Dermis microvascular lymphatic vessel endothelial cell (primary cell): ENCODE measurements at places on chromosomes 6 and 20. TPM values are rescaled to one million over a fixed set of nuclear protein-coding genes. Genes with fewer than 3 reads are reported as not detected.

WFDC12 gene
- not detected in 2 replicates for total RNA-seq

TRIM15 gene
- not detected in 2 replicates for total RNA-seq

BACH2 gene
- 1.5 and 4.3 TPM in 2 replicates for total RNA-seq

OR2J3 gene
- not detected in 2 replicates for total RNA-seq

PDYN gene
- not detected in 2 replicates for total RNA-seq

ECT2L gene
- under 0.01 TPM in 1 of 2 replicates, not detected in the other for total RNA-seq

RSPO3 gene
- not detected in 2 replicates for total RNA-seq

ENPP4 gene
- total RNA-seq, result 1.4 TPM in 2 replicates

ADGRB3 gene
- total RNA-seq, result not detected in 2 replicates

C6orf52 gene
- total RNA-seq, result 0.25 and 0.77 TPM in 2 replicates

TREM1 gene
- 0.13 TPM in 1 of 2 replicates, not detected in the other for total RNA-seq

VGLL2 gene
- total RNA-seq, result not detected in 2 replicates

AARS2 gene
- 10.7 and 12.6 TPM in 2 replicates for total RNA-seq

UBE2J1 gene
- 47.9 and 56.6 TPM in 2 replicates for total RNA-seq

MAFB gene
- 2.7 and 8.0 TPM in 2 replicates for total RNA-seq

LHFPL5 gene
- not detected in 2 replicates for total RNA-seq

LY86 gene
- total RNA-seq, result not detected in 2 replicates

ENPP1 gene
- 0.13 and 0.25 TPM in 2 replicates for total RNA-seq

ZC2HC1B gene
- not detected in 2 replicates for total RNA-seq

GRM1 gene
- total RNA-seq, result 0.13 TPM in 2 replicates

GLP1R gene
- not detected in 2 replicates for total RNA-seq

YWHAB gene
- total RNA-seq, result 92.7 and 117 TPM in 2 replicates

PRICKLE4 gene
- total RNA-seq, result 6.4 and 9.5 TPM in 2 replicates

METTL24 gene
- not detected in 2 replicates for total RNA-seq

ZNF334 gene
- total RNA-seq, result 0.13 and 0.76 TPM in 2 replicates

BHLHE23 gene
- total RNA-seq, result not detected in 2 replicates

EHMT2 gene
- 25.9 and 37.4 TPM in 2 replicates for total RNA-seq
